CD4-positive, alpha-beta memory T cell (primary cell): ENCODE measurements at places on chromosomes 7 and 10. TPM values are rescaled to one million over a fixed set of nuclear protein-coding genes. Genes with fewer than 3 reads are reported as not detected.

GRCh38 chr10:55747244-55747643, 613.8 kb downstream of the ZWINT start:
- DNase-seq, result no peak

ABCB1 gene
- total RNA-seq, result 24.8 TPM

DNA sequence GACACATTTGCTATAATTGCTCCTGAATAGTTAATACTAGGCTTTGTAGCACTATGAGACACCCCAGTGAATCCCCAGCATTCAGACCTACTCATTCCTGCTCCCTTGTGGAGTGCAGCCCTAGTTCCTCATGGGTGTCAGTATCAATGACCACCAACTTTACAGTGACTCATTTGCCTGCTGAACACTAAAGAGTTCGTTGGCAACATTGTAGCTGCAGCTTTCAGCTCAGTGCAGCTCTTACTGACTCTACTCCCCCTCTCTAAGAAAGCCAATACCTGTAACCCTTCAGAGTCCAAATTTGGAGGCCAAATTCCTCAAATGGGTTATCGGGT, 127.1 kb upstream of the MTPN start:
- DNase-seq, result no peak

SPDYE9 gene
- not detected for total RNA-seq

- no peak for DNase-seq
Observed at GRCh38 chr7:141976524-141977245, 3.1 kb upstream of the TAS2R38 start.

DNA sequence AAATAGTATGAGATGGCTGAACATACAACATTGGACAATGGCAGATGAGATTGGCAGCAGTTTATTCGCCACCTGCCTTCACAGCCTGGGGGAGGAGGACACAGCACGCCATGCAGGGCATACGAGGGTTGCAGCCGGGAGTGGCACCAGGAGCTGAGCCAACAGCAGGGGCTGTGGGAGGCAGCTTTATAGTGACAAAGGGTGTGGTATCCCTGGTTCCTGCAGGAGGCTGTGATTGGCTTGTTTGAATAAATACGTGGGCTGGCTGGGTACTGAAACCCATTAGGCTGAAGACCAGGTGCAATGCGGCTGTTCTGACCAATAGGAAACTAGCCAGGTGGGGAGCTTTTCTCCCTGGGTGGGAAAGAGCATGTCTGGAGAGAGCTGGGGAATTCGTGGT, 68.9 kb upstream of the LEP start:
- DNase-seq, result no peak

- no peak for DNase-seq
Observed at GRCh38 chr7:99255463-99255862, 17.2 kb upstream of the MYH16 start.

GRCh38 chr7:25694211-25694610, 457.8 kb upstream of the NFE2L3 start:
- DNase-seq, result no peak

DNA sequence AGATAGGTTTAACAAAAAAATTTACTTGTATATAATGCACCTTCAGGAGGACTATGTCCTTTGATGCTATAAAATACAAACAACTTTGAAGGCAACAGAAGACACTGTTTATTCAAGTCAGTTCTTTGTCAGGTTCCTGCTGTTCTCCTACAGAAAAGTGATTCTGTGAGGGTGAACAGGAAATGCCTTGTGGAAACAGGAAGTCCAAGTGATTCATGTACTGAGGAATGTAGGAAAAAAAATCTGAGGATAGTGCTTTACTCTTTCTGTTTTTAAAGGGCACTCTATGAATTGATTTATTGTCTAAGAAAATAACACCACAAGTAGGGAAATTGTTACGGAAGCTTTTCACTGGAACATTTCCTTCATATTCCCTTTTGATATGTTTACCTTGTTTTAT, 171.9 kb downstream of the HDAC9 start:
- DNase-seq, result no peak

GRCh38 chr10:103833731-103834365, 21.5 kb downstream of the SH3PXD2A start:
- DNase-seq, result no peak

GRCh38 chr7:36889182-36889581, 164.9 kb upstream of the AOAH start:
- DNase-seq, result no peak

- no peak for DNase-seq
Observed at GRCh38 chr7:128963327-128963757, 25.6 kb downstream of the IRF5 start.

ZNF239 gene
- total RNA-seq, result 6.2 TPM

- no peak for DNase-seq
Observed at GRCh38 chr7:109901926-109902325, 1189.0 kb upstream of the LRRN3 start.

- DNase-seq, result no peak
Observed at GRCh38 chr7:155597753-155598140, 46.7 kb upstream of the RBM33 start.

PAXIP1 gene
- total RNA-seq, result 16.0 TPM

DNA sequence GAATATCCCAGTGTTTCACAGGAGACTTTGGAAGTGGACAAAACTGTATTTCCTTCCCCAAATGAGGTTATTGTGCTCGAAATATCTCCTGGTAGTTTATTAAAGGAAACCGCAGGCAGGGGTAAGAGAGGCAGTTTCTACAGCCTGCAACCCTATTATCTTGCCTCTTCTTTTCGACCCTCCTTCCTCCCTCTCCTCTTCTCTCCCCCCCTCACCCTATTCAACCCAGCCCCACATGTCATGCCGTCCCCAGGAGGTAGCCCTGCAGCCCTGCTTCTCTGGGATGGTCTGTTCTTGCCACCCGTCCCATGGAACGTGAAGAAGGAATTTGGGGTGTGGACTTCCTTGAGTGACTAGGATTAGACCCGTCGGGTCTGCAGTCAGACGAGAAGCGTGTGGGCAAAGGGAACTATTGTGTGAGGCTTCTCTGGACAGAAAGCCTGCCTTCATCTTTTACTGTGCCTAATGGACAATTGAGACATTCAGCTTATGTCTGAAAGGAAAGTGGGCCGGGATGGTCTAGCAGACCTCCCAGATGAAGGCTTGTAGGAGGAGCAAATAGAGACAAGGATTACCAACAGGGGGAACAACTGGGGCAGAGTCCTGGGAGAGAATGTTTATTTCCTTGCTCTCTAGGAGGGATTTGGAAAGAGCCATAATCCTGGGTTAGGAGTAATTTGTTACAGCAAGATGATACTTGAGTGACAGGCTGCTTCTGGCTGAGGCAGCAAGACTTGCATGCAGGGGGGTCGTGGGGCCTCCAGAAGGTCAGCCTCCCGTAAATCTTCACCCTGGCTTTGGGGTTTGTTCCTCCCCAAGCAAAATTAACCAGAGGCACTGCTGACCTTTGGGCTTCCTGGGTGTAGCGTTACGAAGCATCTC, 77.8 kb downstream of the TCF7L2 start:
- DNase-seq, result no peak

GRCh38 chr10:32940321-32941301, 17.4 kb downstream of the ITGB1 start:
- DNase-seq, result no peak

ETV1 gene
- not detected for total RNA-seq

DNA sequence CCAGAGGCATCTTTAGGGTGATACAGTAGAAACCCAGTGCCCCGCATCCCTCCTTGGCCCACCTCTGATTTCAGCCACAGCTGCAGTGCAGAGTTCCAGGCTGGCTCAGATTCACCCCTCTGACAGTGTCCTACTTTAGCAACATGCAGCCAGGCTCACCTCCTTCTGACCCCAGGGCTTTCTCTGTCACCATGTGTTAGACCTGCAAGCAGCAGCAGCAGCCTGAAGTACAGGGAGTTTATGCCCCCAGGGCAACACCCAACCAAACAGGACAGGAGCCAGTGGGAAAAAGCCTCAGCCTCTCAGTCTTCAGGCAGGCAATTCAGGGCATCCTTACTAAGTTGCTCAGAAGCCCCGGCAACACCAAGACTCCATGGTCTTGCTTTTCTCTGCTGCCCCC, 109.0 kb upstream of the PLXNA4 start:
- DNase-seq, result no peak

- no peak for DNase-seq
Observed at GRCh38 chr7:36161996-36162395, 8.9 kb downstream of the EEPD1 start.

- peak; percentile 56 for DNase-seq
Observed at GRCh38 chr10:6678211-6678803, 98.2 kb upstream of the PRKCQ start.

GRCh38 chr10:86340991-86341260, 25.7 kb downstream of the GRID1 start:
- DNase-seq, result no peak
